ENCODE measurements at places on chromosomes 7 and 10. TPM values are rescaled to one million over a fixed set of nuclear protein-coding genes. Genes with fewer than 3 reads are reported as not detected.

Gene ZNF727
- not detected for polyA plus RNA-seq

Gene AQP1
- 241 TPM for polyA plus RNA-seq

Gene TMEM236
- polyA plus RNA-seq, result 0.51 TPM

Gene ARHGAP22
- 1.7 TPM for polyA plus RNA-seq

Gene GNAT3
- not detected for polyA plus RNA-seq

Gene DNAJB12
- polyA plus RNA-seq, result 40.3 TPM

Gene ASB10
- polyA plus RNA-seq, result not detected

Gene KEL
- polyA plus RNA-seq, result 12.7 TPM

Gene LEP
- polyA plus RNA-seq, result not detected

Gene MBL2
- polyA plus RNA-seq, result 0.21 TPM

Gene GPR85
- polyA plus RNA-seq, result 0.31 TPM

Gene IDI2
- not detected for polyA plus RNA-seq

Gene PARD3
- polyA plus RNA-seq, result 47.2 TPM

Gene CLCN1
- polyA plus RNA-seq, result not detected

Gene OR6B1
- polyA plus RNA-seq, result not detected

Gene NPFFR1
- polyA plus RNA-seq, result not detected

Gene TNPO3
- 19.9 TPM for polyA plus RNA-seq

Gene GDF10
- 3.3 TPM for polyA plus RNA-seq

Gene CYP2C18
- 17.2 TPM for polyA plus RNA-seq

Gene SPDYE2
- 3.7 TPM for polyA plus RNA-seq

Gene TRIM73
- polyA plus RNA-seq, result 6.7 TPM

Gene EPHB6
- polyA plus RNA-seq, result 29.6 TPM

Gene CNNM1
- polyA plus RNA-seq, result 2.2 TPM

Gene TCERG1L
- polyA plus RNA-seq, result 0.73 TPM

Gene TLX1
- 0.68 TPM for polyA plus RNA-seq

Gene FRAT1
- polyA plus RNA-seq, result 8.1 TPM

Gene TAS2R39
- polyA plus RNA-seq, result 0.56 TPM

Gene CARD11
- polyA plus RNA-seq, result 9.6 TPM

Gene ZNF853
- polyA plus RNA-seq, result 6.6 TPM
